NCI-H187 treated with DMSO at 0.1 percent for 48 hours (cell line): ENCODE measurements at places on chromosomes 11 and 22.

DNA sequence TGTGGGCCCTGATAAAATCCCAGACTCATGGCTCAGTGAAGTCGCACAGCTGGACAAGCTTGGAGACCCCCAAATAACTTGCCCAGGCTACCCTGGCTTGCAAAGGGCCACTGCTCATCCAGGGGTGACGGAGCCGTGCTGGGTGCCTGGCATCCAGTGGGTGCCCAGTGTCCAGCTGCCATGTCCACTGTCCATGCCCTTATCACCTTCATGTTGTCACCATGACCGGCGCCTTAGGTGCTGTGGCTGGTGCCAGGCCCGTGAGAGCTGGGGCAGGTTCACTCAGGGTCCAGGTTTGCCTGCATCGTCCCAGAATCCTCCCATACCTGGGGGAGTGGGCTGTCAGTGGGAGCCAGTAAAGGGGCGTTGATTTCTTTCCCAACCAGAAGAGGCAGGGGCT lies 57.4 kb downstream of the LRP5 start:
- DNase-seq = no peak

DNA sequence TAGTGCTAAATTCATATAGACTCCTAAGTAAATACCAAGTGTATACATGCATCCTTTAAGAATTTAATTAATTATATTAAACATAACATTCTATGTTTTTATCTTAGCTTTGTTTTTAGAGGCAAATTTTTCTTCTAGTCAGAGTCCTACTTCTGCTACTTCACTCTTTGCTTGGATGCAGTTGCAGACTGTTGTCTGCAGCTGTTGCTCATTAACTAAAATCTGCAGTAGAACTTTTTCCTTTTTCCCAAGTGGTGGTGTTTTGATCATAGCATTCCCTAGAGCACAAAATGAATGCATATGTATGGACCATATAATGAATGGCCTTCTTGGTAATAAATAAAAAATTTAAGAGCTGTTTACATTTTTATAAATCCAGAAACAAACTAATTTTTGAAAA lies 198.3 kb downstream of the CASP12 start:
- DNase-seq = no peak

DNA sequence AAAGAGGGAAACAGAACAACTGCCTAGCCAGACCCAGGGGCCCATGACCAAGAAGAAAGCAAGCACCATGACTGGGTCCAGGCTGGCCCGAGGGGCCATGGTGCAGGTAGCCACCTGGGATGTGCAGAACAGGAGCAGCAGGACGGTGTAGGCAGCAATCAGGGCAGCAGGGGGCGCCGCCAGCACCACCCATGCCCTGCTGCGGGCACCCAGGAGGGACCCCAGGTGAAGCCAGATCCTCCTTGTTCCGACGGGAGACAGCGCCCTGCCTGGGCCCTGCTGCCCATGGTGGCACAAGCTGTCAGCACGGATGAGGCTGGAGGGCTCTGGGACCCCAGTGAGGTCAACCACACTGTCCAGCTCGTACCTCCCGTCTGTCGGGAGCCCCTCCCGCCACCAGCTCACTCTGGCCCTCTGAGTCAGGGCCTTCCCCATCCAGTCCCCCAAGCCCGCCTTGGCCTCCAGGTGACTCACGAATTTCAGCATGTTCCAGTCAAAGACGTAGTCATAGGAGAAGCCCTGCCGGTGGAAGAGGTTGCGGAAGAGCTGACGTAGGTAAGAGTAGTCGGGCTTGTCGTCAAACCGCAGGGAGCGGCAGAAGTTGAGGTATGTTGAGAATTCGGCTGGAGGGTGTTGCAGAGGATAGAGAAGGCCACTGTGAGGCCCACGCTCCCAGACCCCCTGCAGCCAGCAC lies 18.8 kb downstream of the CSNK1E start:
- DNase-seq = no peak

GRCh38 chr22:39214383-39215069 lies 30.3 kb downstream of the PDGFB start:
- no peak for DNase-seq

- DNase-seq = no peak
Measured at GRCh38 chr11:125593114-125593820, 615 bp downstream of the STT3A start.

GRCh38 chr22:26885441-26886261 lies 228.3 kb downstream of the MIAT start:
- DNase-seq = no peak

GRCh38 chr11:94469416-94469815 lies 24.2 kb downstream of the MRE11 start:
- DNase-seq = no peak

- DNase-seq = no peak
Measured at GRCh38 chr11:3159296-3160190, 5.6 kb downstream of the OSBPL5 start.

- no peak for DNase-seq
Measured at GRCh38 chr11:12599408-12600143, 74.6 kb upstream of the TEAD1 start.

- no peak for DNase-seq
Measured at GRCh38 chr11:36011574-36011973, 67.7 kb downstream of the LDLRAD3 start.
